ENCODE measurements at places on chromosomes 7 and 10.
A peak's percentile ranks its signal among the peaks of the same experiment; 100 is the strongest.

DNA sequence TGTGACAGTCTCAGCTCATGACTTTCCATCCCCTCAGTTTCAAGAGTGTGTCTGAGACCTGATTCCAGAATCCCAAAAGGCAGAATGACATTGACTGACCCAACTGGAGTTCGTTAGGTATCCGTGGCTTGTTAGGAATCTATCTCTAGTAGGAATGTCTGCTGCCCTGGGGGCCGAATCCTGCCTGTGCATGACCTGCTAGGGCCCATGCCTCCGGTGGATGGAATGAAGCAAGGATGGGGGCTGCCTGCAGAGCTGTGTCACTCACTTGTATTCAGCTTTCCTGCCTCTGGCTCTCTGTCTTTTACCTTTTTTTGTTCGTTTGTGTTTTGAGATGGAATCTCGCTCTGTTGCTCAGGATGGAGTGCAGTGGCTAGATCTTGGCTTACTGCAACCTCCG is 129.5 kb downstream of the SDK1 start:
- DNase-seq = no peak

DNA sequence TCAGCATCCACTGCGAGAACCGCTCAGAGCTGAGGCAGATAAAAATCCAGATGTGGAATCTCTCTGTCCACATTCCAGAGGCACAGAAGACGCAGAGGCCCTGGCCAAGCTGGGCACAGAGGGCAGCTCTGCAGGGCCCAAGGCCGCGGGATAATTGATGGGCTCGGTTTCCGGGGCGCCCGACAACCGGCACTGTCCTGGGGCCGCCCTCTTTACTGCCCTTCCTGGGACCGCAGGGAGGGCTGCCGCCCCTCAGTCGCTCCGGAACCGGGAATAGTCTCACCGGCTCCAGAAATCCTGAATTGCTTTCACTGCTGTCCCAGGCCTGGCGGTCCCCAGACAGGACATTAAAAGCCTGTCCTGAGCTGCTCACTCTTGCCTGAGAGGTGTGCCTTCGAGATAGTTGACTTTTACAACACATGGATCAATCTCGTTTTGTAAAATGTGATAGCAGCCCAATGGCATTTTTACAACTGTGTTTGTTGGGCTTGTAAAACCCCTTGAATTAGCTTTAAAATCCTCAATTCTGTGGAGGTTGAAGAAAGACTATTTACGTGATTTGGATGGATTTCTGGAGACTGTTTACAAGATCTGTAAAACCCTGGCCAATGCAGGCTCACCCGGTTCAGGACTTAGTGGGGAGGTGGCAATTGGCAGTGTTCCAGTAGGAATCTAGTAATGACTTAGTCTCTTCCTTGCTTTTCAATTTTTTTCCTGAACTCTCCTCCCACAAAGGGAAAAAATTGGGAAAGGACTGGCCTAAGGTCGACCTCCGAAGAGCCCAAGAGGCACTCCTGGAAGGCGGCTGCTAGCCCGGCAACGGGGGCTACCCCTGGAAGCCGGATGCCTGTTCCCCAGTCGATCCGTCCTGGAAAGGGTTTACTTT is 1.4 kb upstream of the HOXA6 start:
- no peak for DNase-seq

DNA sequence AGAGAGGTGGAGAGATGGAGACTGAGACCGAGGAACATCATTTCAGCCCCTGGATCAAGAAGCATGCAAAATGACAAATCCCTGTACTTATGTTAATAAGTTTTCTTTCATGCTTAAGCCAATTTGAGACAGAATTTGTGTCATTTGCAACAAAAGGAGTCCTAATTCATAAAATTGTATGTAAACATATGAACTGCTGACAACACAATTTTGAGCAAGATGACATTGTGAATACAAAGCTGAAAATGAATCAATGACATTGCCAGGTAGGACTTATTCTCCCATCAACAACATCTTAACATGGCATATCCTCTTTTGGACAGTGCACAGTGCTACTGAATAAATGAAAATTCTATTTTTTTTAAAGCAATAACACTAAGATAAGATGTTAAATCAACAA is 264.0 kb downstream of the WDR11 start:
- DNase-seq = no peak

- DNase-seq = no peak
Observed at GRCh38 chr7:158706273-158706704, 1.7 kb upstream of the NCAPG2 start.

GRCh38 chr10:63084690-63085382 is 48.3 kb upstream of the NRBF2 start:
- DNase-seq = no peak

GRCh38 chr7:148535217-148535616 is 55.3 kb upstream of the C7orf33 start:
- DNase-seq = no peak

DNA sequence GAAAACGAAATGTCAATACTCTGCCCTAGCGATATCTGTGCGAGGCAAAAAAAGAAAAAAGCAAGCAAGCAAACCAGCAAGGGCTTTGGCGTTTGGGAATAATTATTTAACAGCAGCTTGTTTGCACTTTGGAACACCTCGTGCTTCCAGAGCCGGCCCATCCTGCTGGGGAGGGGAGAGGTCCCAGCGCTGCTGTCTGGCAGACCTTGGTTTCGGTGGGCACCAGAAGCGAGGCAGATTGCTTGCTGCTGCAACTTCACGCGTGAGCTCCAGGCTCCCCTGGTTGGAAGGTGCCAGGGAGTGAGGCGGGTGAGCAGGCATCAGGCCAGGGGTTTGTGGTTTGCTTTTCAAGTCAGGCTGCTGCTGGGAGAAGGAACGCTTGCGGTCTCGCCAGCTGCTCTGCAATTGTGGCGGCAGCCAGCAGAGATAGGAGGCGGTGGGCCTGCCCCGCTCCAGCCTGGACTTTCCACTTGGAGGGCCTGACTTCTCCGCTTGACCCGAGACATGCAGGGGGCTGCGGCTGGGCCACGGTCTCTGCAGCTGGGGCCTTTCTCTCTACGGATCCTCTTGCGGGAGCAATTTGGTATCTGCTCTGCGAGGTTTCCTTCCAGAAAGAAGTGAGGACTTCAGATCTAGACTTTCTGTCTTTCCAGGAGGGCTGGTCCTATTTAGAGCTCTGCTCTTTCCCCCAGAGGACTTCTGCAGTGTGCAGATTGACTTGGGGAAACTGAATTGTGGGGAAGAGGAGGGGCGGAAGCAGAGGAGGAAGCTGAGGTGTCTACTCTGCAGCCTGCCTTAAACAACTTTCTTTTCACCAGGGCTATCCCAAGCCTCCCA is 131.4 kb downstream of the PRPF18 start:
- DNase-seq = peak; percentile 64

- no peak for DNase-seq
Observed at GRCh38 chr7:35871856-35872255, 71.0 kb downstream of the SEPTIN7 start.

- no peak for DNase-seq
Observed at GRCh38 chr10:84706431-84706830, 378.0 kb downstream of the CCSER2 start.

- no peak for DNase-seq
Observed at GRCh38 chr10:13743101-13743693, 156.4 kb downstream of the PRPF18 start.

- DNase-seq = no peak
Observed at GRCh38 chr10:7258948-7259523, 151.8 kb downstream of the SFMBT2 start.

DNA sequence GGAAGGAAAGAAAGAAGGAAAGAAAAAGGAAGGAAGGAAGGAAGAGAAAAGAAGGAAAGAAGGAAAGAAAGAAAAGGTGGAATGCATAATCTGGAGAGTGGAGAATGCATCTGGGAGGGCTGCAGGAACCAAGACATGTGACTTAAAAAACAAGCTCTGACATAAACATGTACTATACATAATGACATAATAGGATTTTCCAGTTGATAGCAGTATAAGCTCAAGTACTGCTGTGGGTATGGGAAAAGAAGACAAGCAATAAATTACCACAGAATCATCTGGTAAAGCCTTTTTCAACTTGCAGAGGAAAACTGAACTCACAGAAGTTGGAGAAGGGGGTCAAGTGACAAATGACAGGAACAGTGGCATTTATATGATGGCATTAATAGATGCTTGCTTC is 345.9 kb downstream of the PLXDC2 start:
- DNase-seq = no peak

- DNase-seq = no peak
Observed at GRCh38 chr7:104328970-104329825, 795 bp downstream of the LHFPL3 start.
